ENCODE measurements at places on chromosomes 7 and 10.
A peak's percentile ranks its signal among the peaks of the same experiment; 100 is the strongest.

DNA sequence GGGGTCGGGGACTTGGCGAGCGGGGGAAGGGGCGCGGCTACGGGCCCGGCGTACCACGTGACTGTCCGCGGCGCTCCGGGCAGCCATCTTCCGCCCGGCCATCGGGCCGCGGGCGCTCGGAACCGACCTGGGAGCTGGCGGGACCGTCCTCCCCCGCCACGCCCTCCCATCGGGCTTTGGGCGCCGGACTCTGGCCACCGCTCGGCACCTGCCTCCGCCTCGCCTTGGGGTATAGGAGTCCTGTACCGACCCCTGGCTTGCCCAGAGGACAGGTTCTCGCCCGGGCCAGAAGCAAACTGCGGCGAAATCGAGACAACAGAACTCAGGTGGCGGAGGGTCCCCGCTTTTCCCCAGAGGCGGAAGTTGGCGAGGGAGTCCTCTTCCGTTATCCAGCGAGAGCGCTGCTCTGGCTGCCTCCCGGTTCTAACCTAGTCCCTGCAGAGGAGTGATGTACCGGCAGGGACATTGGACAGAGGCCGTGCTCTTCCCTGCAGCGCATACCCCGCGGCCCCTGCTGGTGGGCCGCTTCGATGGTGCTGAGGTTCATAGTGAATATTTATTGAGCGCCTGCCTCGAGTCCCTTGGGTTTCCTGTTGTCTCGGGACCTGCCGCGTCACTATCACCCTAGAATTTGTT, 1.2 kb upstream of the SGMS1 start:
- DNase-seq, result peak; percentile 60

DNA sequence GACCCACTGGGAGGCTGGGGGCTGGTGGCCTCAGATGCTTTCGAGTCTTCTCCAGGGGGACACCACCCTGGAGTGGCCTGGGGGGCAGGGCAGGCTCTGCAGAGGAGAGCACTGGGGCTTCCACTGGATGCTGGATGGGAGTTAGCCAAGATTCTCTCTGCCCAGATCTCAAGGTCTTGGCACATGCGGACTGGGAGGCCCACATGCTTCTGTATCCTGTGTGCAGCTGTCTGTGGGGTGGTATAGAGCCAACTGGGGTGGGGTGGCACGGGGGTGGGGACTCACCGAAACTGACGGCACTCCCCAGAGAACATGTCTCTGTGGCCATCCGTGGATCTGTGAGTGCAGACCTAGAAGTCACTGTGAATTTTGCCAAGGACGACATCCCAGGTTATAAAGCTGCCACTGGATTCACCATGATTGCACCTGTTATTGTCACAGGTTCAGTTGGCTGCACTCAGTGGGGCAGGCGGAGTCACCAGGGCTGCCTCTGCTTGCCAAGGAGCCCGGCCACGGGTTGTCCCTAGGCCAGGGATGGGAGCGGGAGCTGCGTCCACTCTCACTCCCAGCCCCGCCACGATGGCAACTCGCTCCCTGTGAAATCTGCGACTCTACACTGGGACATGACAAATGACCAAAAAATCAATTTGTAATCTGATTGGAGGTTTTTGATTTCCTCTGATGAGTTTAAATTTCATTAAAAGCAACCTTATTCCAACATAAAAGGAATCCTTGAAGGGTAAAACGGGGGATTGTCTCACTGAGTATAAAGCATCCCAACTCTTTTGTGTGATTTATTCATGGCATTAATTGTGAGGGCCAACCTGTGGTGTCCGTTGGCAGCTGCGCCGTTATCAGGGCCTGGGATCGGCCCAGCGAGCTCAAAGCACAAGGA, 131.3 kb downstream of the EBF3 start:
- no peak for DNase-seq

GRCh38 chr10:122343135-122343800, 31.2 kb upstream of the PLEKHA1 start:
- DNase-seq, result no peak

- DNase-seq, result no peak
Measured at GRCh38 chr7:2654059-2654458, 22.3 kb downstream of the TTYH3 start.

DNA sequence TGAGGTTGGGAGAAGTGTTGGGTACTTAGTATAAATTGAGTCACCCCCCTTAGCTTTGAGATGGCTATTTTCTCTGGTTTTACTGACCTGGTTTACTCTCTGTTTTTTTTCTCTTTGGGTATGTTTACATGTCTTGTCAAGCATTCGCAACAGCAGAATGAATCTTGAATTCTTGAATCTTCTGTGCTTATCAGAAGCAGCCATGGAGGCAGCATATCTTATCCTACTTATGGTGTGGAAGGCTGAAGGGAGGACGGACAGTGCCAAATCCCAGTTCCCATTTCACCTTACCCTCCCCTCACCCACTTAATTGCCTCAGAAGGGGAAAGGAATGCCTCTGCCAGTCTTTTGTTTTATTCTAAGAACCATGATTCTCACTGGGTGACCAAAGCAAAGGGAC, 3.7 kb downstream of the SND1 start:
- no peak for DNase-seq

DNA sequence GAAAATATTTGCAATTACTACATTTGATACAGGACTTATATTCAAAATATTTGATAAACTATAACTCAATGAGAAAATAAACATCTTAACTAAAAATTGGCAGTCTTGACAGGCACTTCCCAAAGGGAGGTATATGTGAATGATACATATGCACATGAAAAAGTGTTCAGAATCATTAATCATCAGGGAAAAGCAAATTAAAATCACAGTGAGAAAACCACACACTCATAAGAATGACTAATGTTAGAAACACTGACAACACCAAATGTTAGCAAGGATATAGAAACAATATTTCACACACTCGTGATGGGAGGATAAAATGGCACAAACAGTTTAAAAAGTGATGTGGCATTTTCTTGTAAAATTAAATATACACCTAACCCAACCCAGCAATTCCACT, 4.1 kb upstream of the VPS26A start:
- no peak for DNase-seq

DNA sequence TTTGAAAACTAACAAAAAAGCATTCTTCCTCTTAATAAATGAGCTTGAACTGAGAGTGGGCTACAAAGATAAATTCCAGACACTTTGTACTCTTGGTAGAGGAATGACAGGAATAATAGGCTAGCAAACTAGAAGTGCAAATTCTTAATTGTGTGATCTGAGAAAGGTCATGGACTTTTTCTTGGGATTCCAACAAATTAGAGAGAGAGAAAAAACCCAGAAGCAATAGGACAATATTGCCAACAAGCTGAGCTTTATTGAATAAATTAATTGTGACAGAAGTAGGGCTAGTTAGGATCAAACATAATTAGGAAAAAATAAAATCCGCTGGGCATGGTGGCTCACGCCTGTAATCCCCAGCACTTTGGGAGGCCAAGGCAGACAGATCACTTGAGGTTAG, 41.4 kb upstream of the LAMB1 start:
- DNase-seq, result no peak

DNA sequence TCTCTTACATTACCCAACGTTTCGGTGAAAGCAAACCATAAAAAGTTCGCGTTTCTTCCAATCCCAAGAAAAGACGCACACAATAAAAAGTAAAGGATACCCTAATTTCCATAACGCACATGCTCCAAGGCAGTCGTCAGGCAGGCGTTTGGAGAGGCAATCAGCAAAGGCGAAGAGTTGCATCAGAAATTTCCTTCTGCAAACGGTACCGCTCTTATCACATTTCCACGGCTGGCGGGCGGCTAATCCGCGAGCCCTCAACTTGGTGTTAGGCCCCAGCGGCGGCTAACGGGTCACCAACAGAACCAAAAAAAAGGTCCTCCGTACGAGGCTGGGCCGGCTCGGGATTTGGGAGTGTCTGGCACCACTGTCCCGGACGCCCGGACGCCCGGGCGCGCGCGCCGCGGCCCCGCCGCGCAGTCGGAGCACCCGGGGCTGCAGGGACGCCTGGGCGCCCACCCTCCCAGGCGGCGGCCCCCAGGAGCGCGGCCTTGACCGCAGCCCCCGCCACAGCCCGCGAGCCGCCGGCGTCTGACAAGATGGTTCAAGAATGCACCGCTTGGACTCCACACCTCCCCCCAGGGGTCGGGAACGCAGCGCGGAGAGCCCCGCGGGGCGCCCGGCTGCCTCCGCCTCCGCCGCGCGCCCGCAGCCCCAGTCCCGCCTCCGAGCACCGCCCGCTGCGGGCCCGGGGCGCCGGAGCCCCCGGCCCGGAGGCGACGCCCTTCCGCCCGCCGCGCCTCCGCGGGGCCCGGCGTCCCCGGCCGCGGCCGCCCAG, 9.8 kb upstream of the GRB10 start:
- DNase-seq, result peak; percentile 37

- DNase-seq, result no peak
Measured at GRCh38 chr7:17871815-17872533, 68.3 kb downstream of the SNX13 start.

GRCh38 chr10:71080381-71081228, 131.8 kb upstream of the UNC5B start:
- no peak for DNase-seq

DNA sequence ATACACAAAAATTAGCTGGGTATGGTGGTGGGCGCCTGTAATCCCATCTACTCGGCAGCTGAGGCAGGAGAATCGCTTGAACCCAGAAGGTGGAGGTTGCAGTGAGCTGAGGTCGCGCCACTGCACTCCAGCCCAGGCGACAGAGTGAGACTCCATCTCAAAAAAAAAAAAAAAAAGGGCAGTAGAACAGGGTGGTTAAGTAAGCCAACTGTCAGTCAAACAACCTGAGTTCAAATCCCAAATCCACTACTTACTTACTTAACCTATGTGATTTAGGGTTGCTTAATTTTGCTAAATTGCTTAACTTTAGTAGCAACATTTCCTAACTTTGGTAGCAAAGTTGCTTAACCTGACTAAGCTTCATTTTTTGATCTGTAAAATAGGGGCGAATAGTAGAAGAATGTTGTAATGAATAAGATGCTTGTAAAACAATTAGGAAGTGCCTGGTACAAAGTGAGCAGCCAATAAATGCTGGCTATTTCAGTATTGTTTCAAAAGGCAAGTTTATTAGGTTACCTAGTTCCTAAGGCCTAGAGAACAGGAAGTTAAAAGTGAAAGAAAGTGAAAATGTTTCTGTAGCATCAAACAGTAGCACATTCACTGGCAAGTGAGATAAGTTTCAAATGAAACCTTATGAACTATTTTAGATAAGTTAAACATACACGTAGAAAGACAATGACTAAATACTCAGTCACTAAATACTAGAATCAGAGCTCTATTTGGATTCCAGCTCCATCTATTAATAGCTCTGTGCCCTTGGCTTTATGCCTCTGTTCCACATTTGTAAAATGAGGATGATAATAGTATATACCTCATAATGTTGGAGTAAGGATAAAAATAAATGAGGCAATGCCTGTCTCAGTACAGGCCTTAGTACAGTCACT, 64.3 kb downstream of the HOXA1 start:
- no peak for DNase-seq

GRCh38 chr10:124030061-124030460, 63.3 kb downstream of the CHST15 start:
- no peak for DNase-seq

DNA sequence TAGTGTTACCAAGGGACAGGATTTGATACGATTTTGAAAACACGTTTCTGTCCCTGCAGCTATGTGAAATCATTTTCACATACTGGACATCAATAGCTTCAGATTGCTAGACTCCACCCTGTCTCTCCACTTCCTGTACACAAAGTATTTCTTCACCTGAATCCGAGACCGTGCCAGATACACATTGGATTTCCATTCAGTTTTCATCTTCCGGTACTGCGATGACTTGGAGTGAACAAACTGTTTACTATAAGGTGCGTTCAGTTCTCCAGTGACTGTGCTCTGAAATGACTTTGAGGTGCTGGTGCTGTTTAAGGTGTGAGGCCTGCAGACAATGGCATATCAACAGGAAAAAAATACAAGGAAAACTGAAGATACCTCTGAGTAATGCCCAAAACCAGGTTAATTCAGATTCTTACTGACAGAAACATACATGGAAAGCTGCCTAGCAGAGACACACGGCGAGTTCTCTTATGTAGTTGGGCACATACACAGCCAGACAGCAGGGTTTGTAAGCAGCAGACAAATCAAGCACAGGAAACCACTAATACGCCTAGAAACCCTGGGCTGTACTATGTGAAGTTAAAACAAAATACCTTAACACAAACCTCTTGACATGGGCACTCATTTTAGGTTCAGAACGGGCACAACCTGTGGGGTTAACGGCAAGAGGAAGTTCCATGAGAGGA, 119.2 kb downstream of the GALNT11 start:
- DNase-seq, result no peak

DNA sequence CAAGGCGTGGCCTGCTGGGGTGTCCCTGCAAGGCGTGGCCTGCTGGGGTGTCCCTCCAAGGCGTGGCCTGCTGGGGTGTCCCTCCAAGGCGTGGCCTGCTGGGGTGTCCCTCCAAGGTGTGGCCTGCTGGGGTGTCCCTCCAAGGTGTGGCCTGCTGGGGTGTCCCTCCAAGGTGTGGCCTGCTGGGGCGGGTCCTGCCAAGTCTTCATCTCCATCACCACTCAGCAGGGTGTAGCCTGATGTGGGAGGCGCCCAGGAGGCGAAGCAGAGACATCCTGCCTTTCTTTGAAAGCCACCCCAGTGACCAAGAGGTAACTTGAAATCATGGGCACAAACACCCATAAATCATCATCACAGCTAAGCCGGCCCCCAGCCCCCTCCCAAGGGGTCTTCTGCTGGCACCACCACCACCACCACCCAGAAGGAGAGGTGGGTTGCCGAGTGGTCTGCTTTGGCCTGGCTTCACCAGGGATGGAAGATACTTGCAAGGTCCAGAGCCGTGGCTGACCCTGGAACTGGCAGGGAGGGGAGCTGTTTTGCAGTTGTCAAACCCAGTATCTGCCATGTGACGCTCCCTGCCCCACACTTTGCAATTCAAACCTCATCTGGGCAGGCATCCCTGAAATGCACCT, 190.6 kb downstream of the EBF3 start:
- DNase-seq, result no peak

DNA sequence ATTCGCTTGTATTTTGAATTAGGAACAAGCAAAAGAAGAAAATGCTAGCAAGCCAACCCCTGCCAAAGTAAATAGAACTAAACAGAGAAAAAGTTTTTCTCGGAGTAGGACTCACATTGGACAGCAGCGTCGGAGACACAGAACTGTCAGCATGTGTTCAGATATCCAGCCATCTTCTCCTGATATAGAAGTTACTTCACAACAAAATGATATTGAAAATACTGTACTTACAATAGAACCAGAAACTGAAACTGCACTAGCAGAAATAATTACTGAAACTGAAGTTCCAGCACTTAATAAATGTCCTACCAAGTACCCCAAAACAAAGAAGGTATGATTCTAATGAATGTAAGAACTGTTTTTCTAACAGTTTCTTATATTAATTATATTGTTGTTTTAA, 87.9 kb downstream of the KMT2E start:
- DNase-seq, result no peak

All from DMS 273 treated with DMSO at 0.1 percent for 48 hours (cell line).